SK-N-SH (cell line): ENCODE measurements at places on chromosomes 1 and 21. TPM values are rescaled to one million over a fixed set of nuclear protein-coding genes. Genes with fewer than 3 reads are reported as not detected.

GRCh38 chr1:41485605-41486004, 1.1 kb upstream of the EDN2 start:
- no peak for DNase-seq

GRCh38 chr1:197399755-197400521, 131.9 kb downstream of the CRB1 start:
- peak; percentile 46 for DNase-seq

DNA sequence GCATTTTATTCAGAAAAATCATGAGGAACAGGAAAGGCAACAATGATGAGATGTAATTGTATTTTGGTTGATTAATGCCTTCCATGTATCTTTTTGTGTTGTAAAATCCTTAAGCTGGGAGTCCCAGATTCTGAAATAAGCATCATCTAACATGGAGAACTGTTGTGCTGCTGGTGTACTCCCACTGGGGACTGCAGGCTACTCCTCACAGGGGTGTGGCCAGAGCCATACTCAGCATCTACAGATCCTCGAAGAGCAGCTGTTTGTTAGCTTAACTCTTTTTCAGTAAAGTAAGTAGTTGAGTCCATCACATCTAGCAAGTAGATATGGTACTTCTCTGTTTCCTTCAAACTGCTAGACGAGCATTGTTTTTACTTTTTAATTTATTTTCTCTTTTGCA, 358.0 kb downstream of the BRINP3 start:
- DNase-seq = no peak

GRCh38 chr21:41402231-41402630, 23.8 kb upstream of the MX1 start:
- no peak for DNase-seq

- no peak for DNase-seq
Measured at GRCh38 chr1:87333692-87334347, 5.1 kb downstream of the LMO4 start.

- no peak for DNase-seq
Measured at GRCh38 chr1:190124068-190124467, 353.6 kb downstream of the BRINP3 start.

GRCh38 chr1:224180783-224181452, 2.1 kb upstream of the DEGS1 start:
- DNase-seq = no peak

- DNase-seq = no peak
Measured at GRCh38 chr21:46054031-46054430, 43.9 kb upstream of the COL6A2 start.

GRCh38 chr1:44970317-44970716, 16.1 kb downstream of the EIF2B3 start:
- no peak for DNase-seq

GRCh38 chr1:163115887-163116286, 46.7 kb downstream of the RGS4 start:
- DNase-seq = no peak

DNA sequence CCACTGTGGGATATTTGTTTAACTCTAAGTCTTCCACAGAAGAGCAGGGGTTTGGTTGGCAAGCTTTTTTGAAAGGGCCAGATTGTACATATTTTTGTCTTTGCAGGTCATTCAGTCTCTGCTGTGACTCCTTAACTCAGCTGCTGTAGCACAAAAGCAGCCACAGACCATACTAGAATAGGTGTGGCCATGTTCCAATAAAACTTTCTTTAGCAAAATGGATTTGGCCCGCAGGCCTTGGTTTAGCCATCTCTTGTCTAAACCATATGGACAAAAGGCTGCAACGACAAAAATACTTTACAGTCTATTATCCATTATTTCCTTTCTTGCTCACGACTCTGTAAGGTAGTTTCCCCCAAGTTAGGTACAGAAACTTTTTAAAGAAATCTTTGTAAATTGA, 60.5 kb downstream of the ESRRG start:
- DNase-seq = no peak

DNA sequence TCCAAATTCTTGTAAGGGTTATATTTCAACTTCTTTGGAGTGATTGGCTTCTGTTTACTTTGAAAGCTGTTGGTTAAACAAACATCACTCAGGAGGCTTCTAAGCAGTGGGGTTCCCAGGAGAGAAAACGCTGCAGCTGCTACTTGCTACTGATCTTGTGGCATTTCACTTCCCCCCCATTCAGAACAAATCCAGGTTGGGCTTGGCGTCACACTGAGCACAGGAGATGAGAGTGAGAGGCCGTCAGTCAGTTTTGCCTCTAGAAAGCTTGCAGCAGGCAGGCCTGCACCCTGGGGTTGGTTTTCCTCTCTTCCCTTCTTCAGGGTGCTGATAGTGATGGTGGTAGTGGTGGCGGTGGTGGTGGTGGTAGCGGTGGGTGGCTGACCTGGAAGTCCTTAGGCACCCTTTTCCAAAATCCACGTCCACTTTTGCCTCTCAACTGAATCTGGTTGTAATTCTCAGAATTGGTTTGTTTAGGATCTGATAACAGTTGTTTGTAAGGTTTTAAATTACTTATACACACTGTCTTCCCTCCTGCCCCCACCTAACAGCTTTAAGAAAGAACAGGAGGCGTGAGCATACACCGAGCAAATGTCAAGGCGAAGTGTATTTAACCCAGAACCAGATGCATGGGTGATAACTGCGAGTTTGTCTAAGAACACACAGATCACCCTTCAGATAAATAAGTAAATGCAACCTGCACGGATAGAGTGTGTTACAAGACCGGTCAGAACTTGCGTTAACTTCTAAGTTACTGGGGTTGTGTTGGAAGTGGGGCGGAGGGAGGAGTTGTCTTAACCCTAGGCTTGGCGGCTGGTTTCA, 3.2 kb upstream of the PROX1 start:
- no peak for DNase-seq

GRCh38 chr1:17567582-17567981, 28.1 kb downstream of the ARHGEF10L start:
- no peak for DNase-seq

- DNase-seq = no peak
Measured at GRCh38 chr21:26087223-26087918, 83.2 kb downstream of the APP start.

GRCh38 chr1:66266756-66267155, 267.2 kb upstream of the SGIP1 start:
- no peak for DNase-seq

- no peak for DNase-seq
Measured at GRCh38 chr1:222606757-222607156, 11.1 kb upstream of the MIA3 start.

- no peak for DNase-seq
Measured at GRCh38 chr1:113534130-113534817, 144.0 kb downstream of the MAGI3 start.

- DNase-seq = no peak
Measured at GRCh38 chr1:88803444-88803843, 87.9 kb downstream of the GTF2B start.

- no peak for DNase-seq
Measured at GRCh38 chr1:180854456-180854855, 58.2 kb upstream of the KIAA1614 start.

DNA sequence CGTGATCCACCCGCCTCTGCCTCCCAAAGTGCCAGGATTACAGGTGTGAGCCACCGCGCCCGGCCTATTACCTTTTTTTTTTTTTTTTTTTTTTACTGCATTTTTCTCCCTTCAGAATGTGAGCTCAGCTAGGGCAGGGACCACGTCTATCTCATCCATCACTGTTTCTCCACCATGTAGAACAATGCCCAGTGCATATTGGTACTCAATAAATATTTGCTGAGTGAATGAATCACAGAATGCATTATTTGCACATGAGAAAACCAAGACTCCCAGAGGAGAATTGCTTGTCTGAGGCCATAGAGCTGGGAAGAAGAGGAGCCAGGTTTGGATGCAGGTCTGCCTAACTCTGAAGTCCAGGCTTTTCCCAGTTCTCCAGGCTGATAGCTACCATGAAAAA, 8.2 kb upstream of the SLC9A1 start:
- no peak for DNase-seq

DNA sequence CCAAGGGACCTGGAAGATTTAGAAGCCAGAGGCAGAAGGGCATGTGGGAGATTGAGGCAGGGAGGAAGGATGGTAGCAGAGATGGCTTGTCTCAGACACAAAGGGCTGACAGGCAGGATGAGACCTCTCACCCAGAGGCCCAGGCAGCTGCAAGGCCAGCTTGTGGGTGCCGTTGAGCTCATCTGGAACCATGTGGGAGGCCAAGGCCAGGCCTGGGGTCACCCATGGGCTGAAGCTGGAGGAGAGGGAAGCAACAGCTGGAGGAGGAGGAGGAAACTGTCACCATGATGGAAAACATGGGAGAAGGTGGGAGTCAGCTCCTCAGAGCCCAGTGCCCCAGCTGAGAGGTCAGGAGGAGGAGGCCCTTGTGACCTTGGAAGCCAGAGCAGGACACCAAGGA, 6.4 kb downstream of the CRABP2 start:
- DNase-seq = no peak

- DNase-seq = peak; percentile 90
Measured at GRCh38 chr21:36035381-36035791, 24.9 kb downstream of the SETD4 start.

DNA sequence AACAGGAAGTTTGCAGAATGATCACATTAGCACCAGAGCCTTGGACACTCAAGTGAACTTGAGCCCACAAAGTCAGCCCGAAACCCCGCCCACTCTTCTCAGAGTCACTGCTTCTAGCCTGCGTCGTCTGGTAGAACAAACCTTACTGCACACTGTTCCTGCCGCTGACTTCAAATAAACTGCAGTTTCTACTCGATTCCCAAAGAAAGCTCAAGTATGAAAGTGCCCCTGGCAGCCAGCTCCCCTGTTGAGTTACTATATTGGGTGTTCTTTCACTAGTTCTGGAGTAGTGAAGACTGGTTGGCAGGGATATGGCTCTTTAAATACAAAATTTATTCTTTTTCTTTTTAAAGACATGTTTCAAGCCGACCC, 164.7 kb downstream of the GALNT2 start:
- no peak for DNase-seq

- DNase-seq = no peak
Measured at GRCh38 chr21:37032293-37032692, 25.8 kb downstream of the RIPPLY3 start.

GRCh38 chr1:117416546-117417125, 49.4 kb downstream of the MAN1A2 start:
- DNase-seq = no peak

GRCh38 chr21:29217818-29218291, 80.9 kb upstream of the BACH1 start:
- no peak for DNase-seq

The FOXD3 gene
- not detected in 2 replicates for polyA plus RNA-seq

The HEYL gene
- not detected in 2 replicates for polyA plus RNA-seq

The ESPN gene
- 0.13 and 0.33 TPM in 2 replicates for polyA plus RNA-seq

The LAX1 gene
- 0.03 and 0.08 TPM in 2 replicates for polyA plus RNA-seq

The DIP2A gene
- polyA plus RNA-seq = 26.9 and 33.1 TPM in 2 replicates

The KANK4 gene
- 0.02 TPM in 1 of 2 replicates, not detected in the other for polyA plus RNA-seq

The IL19 gene
- not detected in 2 replicates for polyA plus RNA-seq

The ALPL gene
- polyA plus RNA-seq = 0.69 and 1.3 TPM in 2 replicates

The RGSL1 gene
- not detected in 2 replicates for polyA plus RNA-seq

The FALEC gene
- 0.50 and 0.72 TPM in 2 replicates for polyA plus RNA-seq

The TNFSF18 gene
- 1.2 and 2.8 TPM in 2 replicates for polyA plus RNA-seq

The C2CD4D gene
- polyA plus RNA-seq = not detected in 2 replicates

The GJC2 gene
- 0.92 and 0.97 TPM in 2 replicates for polyA plus RNA-seq

The GPX7 gene
- 5.7 and 6.2 TPM in 2 replicates for polyA plus RNA-seq

The SELL gene
- 0.52 and 0.58 TPM in 2 replicates for polyA plus RNA-seq
